Stromal cell of bone marrow (primary cell): ENCODE measurements at places on chromosomes 4 and X.

GRCh38 chr4:37953156-37953555, 7.0 kb upstream of the PTTG2 start:
- DNase-seq: no peak

GRCh38 chrX:27918799-27919198, 62.5 kb downstream of the DCAF8L1 start:
- DNase-seq: no peak

DNA sequence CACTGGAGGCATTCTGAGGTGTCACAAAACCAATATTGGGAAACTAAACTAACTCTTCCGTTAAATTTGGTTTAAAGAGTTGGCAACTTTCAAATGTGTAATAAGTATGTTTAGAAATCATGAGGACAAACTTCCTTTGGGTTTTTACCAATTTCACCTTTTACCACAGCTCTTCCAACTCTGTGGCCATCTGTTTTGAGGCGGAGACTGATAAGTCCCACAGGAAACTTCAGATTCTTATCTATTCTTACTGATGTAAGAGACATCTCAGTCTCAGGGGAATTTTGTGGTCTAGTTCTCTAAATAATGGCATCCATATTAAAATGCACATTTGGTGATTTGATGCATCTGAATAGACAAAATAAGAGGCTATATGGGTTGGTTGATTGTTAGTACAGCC, 229.2 kb upstream of the AFF2 start:
- no peak for DNase-seq

- peak; percentile 54 for DNase-seq
Measured at GRCh38 chrX:123993326-123993725, 31.8 kb downstream of the STAG2 start.

- DNase-seq: no peak
Measured at GRCh38 chr4:182325848-182326255, 82.7 kb downstream of the TENM3 start.

DNA sequence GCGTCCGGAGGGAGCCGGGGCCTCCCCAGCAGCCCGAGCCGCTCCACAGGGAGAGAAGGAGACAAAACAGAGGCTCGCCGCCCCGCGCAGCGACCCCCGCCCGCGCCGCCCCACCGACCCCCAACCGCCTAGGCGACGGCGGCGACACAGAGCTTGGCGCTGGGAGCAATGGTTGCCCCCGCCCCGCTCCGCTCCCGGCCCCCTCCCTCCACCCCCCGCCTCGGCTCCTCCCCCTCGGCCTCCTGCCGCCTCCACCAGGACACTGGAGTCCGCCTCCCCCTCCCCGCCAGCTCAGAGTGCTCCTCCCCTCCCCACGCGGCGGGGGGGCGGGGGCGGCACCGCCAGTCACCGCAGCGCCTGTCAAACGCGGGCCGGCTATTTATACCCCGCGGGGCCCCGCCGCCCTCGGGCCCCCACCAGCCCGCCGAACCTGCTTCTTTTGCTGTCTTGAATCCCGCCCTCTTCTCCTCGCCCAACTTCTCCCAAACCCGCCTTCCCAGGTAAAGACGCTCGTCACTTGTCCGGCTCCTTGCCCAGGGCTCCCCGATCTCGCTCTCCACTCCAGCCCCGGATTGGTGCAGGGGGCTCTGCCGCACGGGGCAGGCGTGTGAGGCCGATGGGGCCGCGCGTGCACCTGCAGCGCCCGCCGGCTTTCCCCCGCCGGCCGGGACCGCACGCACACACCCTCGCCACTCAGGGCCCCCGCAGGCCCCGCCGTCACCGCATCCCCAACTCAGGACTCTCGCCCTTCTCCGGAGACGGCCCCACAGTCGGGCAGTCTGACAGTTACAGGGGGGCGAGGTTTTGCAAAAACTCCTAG, at the start of gene ELF2:
TSS of gene ELF2 (minus strand) at position 170 of the 820 bp plus-strand sequence. CDS start 39,517 bp downstream, outside the sequence.
- peak; percentile 86 for DNase-seq

DNA sequence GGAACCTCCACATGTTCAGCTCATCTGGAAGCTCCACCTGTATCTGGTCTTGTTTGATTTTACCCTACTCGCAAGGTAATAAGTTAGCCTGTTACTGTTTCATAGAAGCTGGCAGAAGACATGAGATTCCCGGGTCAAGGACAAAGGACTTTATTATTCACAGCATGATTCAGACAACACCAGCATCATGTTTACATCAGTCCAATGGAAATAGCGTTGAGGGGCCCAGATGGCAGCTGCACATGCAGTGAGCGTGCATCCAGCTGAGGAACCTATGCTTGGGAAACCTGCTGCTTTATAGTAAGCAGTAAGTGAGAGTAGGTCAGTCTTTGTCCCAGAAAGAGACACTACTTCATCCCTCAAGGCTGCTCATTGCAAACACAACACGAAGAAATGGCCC, 19.8 kb downstream of the TSPAN5 start:
- no peak for DNase-seq

DNA sequence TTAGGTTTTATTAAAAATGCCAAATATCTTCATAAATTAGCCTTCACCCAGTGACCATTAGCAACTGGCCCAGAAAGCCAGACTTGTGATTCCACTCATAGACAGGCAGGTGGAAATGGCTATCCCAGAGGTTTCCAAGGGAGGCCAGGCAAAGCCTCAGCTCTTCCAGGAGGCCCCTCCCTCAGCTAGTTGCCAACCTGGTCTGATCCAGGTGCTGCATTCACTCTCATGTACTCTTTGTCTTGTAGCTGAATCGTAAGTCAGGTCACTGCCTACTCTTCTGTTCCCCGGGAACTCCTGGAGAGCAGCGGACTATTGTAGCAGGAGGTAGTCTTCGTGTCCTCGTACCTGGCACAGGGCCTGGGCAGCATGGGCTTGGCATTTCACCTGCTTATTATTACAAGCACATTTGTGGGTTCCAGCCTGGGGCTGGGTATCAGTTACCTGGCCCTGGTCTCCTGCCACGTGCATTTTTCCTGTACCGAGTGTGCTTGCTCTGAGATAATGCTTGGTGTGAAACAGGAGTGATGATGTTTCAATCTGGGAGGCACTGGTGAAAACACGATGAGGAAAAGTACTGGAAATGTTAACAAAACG, 101.6 kb downstream of the FAM193A start:
- no peak for DNase-seq

DNA sequence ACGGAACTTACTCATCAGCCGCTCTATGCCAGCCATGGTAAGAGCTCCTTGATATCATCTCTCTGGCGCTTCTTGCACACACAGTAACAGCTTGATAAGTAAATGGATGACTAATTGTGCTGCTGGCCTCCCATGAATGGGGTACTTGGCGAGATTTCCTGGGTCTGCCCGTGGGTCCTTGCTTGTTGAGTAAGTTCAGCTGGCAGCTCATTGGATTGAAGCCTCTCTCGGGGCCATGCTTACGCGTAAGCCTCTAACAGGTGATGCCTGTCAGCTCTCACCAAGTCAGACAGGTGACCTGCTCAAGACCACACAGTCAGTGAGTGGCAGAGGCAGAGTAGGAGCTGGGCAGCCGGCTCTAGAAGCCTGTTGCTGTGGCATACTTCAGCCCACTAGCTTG, 7.7 kb downstream of the NSG1 start:
- no peak for DNase-seq

DNA sequence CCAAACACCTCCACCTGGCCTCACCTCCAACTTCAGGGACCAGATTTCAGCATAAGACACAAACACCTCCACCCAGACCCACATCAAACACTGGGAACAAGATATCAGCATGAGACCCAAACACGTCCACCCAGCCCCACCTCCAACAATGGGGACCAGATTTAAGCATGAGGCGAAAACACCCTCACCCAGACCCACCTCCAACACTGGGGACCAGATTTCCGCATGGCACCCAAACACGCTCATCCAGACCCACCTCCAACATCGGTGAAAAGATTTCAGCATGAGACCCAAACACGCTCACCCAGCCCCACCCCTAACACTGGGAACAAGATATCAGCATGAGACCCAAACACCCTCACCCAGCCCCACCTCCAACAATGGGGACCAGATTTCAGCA, 210.0 kb downstream of the ASMT start:
- DNase-seq: no peak

GRCh38 chr4:110787707-110788106, 164.8 kb upstream of the PITX2 start:
- DNase-seq: no peak

- DNase-seq: no peak
Measured at GRCh38 chr4:78459327-78459726, 92.2 kb upstream of the ANXA3 start.

DNA sequence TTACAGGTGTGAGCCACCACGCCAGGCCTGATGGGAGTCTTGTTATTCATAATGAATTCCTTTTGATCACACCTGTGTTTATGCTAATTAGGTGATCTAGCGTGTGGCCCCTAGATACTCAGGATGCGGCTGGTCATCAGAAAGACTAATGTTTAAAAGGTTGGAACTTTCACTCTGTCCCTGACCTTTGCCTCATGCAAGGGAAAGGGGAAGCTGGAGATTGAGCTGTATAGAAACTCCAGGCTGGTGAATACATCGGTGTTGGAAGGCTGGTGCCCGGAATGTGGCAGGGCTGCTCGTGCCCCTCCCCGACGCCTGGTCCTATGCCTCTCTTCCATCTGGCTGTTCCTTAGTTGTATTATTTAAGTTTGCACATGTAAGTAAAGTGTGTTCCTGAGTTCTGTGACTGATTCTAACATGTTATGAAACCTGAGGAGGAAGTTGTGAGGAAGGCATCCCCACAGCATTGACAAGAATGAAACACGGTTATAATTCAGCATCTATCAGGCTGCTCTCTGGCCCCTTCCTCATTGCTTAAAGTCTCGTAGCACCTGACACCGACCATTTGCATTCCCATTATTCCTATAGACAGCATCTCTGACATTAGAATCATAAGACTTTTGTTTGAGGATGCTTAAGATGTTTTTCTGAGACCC, 28.9 kb downstream of the CASP3 start:
- DNase-seq: no peak

DNA sequence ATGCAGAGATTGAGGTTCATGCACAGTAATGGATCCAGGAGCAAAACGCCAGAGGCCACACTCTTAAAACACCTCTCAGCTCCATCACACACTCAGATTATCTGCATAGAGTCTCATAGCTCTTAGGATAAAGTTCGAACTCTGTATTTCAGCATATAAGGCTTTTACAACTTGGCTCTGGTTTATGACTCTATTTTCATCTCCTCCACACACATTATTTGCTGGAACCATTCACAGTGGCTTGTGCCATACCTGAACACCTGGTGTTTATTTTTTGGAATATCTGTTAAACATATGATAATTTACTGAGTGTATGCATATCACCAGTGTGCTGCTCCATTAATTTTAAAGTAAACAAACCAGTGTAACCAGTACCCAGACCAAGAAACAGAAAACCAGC, 27.2 kb downstream of the RASL11B start:
- no peak for DNase-seq

GRCh38 chr4:82579932-82580331, 18.1 kb upstream of the TMEM150C start:
- DNase-seq: no peak

DNA sequence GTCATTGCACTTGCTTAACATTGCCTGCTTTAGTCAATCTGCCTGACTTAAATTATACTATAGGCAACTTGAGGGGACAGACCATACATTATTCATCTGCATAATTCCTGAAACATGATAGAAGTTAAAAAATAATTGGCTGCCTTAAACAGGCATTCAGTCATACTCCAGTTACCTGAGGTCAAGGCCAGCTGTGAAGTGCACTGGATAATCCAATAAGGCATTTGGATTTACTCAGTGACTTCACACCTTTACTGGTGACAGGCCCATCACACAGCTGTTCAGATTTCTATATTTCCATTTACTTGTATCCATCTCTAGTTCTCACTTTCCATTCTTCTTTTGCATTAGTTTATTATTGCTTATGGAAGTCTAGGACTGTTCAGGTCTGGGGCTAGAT, 2341.6 kb downstream of the PCDH7 start:
- DNase-seq: no peak

- no peak for DNase-seq
Measured at GRCh38 chrX:74291577-74291963, 12.4 kb upstream of the ZCCHC13 start.

GRCh38 chrX:152480269-152481212, 29.4 kb upstream of the GABRA3 start:
- DNase-seq: no peak

- DNase-seq: peak; percentile 36
Measured at GRCh38 chr4:169968999-169969398, 57.2 kb downstream of the MFAP3L start.

DNA sequence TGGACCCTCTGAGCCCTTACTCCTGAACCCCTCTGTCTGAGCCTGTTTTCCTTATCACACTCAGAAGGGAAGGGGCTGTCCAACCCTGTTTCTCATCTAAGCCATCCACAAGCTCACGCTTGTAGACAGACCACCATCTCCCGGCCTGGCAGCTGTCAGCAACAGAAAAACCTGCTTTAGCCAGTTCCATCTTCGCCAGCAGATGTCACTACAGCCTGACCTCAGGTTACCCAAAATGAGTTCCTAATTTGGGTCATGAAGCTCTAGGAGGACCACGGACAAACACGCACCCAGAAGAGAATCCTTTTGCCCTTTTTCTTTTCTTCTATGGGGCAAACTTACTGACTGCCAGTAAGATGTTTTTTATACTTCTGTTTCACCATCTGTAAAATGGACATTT, 445.4 kb downstream of the BCOR start:
- no peak for DNase-seq

DNA sequence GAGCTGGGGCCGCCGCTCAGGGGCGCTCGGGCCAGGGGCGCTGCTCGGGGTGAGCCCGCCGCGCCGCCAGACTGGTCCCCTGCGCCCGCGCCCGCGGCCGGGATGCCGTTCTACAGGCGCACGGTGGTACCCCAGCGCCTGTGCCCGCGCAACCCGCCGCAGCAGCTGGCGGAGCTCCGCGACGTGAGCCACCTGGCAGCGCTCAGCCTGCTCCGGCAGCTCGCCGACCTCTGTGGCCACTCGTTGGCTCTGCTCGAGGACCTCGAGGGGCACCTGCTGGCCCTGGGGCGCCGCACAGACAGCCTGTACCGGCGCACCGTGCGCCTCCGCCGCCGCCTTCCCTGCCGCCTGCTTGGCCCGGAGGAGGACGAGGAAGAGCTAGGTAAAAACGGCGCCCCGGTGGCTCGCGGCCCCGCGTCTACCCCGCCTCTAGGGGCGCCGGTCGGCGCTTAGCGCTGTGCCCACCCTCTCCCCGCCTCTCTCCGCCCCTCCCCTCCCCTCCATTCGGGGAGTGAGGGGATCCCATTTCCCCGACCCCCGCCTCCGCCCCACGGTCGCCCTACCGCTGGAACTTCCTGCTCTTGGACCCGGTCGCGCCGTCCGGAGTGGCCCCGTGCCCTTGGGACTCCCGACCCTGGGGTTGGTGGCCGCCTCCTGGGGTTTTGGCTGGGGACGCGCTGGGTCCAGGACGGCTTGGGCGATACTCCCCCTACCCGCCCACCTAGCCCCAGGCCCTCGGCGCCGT, 513 bp downstream of the NHSL2 start:
- DNase-seq: no peak
